ENCODE measurements at places on chromosomes 11 and 22. TPM values are rescaled to one million over a fixed set of nuclear protein-coding genes. Genes with fewer than 3 reads are reported as not detected.

- no peak overlapping the region for H3K4me3 ChIP-seq
- no peaks in the 10 kb centered on the region for H3K27me3 ChIP-seq
- H3K27ac ChIP-seq = no peak overlapping the region
- peaks cover 22% of the 10 kb centered on the region for H3K36me3 ChIP-seq
- peak; percentile 77 for DNase-seq
Measured at GRCh38 chr22:42169055-42169469, 38.5 kb upstream of the CYP2D6 start.

Gene HORMAD2
- 0.23 TPM for total RNA-seq

Gene DNAJC24
- 14.5 TPM for total RNA-seq

Gene JOSD1
- 109 TPM for total RNA-seq

Gene IGSF9B
- total RNA-seq = 70.8 TPM

Gene FZD4
- total RNA-seq = 0.13 TPM
